ENCODE measurements at places on chromosomes 11 and 22. TPM values are rescaled to one million over a fixed set of nuclear protein-coding genes. Genes with fewer than 3 reads are reported as not detected.
A peak's percentile ranks its signal among the peaks of the same experiment; 100 is the strongest.

DNA sequence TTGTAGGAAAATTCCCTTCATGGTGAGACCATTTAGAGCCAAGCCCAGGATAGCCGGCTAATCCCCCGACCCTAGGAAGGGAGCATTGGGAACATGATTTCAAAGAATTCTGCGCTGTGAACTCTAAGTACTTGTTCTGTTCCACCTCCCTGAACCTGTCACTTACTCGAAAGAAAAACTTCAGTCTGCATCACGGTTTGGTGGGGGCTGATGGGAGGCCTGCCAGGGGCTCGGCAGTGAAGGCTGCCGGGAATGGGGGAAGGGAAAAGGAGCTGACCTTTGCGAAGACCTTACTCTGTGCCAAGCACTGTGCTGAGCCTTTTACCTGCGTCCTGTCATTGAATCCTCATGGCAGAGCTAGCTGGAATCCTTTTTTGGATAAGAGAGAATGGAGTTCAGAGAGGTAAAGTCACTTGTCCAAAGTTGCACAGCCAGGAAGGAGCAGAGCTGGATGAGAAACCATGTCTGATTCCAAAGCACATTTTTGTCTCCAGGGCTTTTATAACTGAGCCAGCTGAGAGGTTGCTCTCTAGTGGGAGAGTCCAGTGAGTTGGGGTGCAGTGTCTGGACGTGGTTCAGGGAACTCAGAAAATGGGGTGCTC lies 15.4 kb downstream of the RASD2 start:
- no peak for DNase-seq

- no peak for DNase-seq
Measured at GRCh38 chr22:41699264-41700107, at the start of gene MEI1. TSS of gene MEI1 (plus strand) at chr22:41699503. CDS start at chr22:41699539, 36 bp downstream.

- DNase-seq, result no peak
Measured at GRCh38 chr11:114180301-114181055, 115.7 kb upstream of the NNMT start.

Gene POTEH
- not detected for total RNA-seq

DNA sequence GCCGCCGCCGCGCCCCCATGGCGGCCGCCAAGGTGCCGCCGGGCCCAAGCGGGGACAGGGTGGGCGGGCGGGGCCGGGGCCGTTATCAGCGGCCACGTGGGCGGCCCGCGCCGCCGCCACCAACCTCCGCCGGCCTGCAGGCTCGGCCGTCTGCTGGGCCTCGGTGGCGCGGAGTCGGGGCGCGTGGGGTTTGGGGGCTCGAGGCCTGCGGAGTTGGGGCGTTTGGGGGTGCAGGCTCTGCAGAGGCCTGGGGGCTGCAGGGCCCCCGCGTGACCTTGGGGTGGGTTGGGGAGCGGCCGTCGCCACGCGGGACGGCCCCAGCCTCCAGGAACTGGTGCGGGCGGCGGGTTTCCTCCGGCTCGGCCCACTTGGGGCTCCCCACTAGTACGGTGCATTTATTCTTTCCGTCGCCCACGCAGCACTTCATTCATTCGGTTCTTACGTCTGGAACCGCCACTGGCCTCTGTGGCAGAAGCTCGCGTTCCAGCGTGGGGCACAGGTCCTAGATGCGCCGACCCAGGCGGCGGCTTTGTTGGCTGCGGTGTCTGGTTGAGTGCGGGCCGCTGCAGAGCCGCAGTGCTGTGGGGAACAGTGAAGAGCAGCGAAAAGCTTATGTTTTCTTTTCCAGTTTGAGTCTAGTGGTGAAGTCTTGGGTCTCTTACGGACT lies 740 bp upstream of the TRMT2A start:
- peak; percentile 35 for DNase-seq

DNA sequence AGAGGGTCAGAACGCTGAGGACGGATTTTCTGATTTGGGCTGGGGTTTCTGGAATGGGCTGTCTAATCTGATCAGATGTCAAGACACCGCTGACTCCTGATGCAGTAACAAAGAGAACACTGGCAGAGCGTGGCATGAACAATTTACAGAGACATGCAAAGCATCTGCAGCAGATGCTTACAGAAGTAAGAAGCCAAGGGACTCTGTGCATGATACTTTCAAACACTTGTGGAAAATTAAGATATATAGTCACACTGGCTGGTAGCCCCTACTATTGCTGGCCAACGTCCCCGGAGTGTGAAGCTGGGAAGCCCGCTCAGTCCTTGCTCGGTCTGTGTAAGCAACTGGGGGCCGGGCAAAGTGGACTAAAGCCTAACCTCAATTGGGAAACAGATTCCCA lies 903.7 kb downstream of the BRD1 start:
- DNase-seq, result no peak

DNA sequence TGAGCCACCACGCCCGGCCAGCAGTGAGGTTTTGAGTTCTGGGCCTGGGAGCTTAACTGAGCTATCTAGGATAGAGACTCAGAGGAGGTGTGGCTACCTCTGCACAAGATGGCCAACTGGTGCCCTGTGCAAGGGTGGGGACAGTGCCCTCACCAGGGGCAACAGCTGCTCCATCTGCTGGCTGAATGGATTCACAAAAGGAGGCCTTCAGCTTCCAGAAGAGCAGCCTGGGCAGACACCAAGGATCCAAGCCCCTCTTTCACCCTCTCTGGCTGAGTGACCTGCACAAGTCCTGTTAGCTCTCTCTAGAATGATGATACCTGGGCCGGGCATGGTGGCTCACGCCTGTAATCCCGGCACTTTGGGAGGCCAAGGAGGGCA lies 33.5 kb upstream of the BAIAP2L2 start:
- DNase-seq, result no peak

Gene CALCA
- total RNA-seq, result not detected

GRCh38 chr11:31955838-31956237 lies 135.0 kb upstream of the RCN1 start:
- DNase-seq, result no peak

DNA sequence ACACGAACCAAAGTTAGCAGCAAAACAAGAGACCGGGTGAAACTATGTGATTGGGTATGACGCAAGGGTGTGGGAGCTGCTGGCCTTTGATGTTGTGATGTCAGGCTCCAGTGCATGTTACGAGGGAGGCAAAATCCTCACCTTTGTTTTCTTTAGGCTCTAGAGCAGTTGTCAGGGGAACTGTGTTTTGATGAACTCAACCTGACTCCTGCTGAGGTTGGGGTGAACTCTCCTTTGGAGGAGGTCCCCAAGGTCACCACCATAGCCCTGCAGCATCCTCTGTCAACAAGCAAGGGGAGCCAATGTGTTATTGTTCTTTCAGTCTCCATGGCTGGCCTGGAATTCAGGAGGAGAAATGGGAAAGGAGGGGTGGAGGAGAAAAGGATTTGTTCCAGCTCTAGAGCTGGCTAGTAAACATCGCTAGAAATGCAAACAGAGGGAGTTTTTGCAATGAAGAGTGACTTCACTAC lies 33.8 kb downstream of the RASSF10 start:
- no peak for DNase-seq

Gene FXYD6
- not detected for total RNA-seq

- DNase-seq, result no peak
Measured at GRCh38 chr11:30917266-30917665, 331.1 kb upstream of the MPPED2 start.

Gene MPPED2
- total RNA-seq, result not detected

Gene ESAM
- total RNA-seq, result not detected

Gene FAM180B
- total RNA-seq, result not detected

Gene NLRX1
- total RNA-seq, result 12.9 TPM

Gene MB
- 6.3 TPM for total RNA-seq

- DNase-seq, result no peak
Measured at GRCh38 chr11:122304306-122304705, 188.3 kb upstream of the BLID start.

DNA sequence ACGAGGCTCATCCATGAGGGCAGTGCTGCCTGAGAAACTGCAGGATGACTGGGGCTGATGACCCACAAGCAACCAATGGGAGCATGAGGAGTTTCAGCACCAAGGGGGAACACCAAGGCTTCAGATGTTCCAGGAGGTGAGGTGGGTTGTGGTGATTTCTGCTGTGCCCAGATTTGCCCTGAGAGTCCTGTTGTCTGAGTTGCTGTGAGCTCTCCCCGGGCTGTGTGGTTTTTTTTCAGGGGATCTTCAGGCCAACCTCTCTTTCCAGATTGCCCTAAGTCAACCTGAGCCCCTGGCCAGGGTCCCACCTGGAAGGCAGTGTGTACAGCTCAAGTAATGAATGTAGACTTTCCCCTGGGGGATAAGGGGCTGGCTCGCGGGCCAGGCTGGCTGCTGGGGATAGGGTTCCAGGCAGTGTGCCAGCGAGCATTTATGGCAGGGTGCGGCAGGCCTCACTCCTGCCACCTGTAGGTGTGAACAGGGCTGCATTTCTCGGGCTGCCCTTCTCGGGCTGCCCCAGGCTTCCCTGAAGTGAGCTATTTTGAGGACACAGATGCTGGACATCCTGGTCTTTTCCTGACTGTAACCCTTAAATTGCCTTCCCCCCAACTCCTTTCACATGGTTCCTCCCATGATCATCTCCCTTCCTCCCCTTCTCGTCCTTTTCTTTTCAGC lies 9.8 kb downstream of the SLC22A6 start:
- DNase-seq, result peak; percentile 63

Gene HPS4
- 13.0 TPM for total RNA-seq

DNA sequence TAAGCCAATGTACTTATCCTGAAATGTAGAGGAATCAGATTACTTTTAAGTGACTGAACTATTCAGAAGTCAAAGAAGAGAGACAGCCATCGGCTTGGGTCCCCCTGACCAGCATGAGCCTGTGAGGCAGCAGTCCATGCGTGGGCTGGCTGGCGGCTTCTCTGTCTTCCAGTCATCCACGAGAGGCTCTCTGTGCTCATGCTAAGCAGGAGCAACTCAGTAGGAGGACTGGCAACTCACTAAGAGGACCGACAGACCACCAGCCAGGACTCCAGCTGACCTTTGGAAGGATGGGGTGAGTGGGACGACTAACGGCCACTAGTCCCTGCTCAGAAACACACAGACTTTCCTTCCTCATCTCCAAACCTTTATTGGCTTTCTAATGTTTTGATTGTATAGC lies 43.6 kb downstream of the ARFGAP3 start:
- no peak for DNase-seq

Gene P2RX3
- not detected for total RNA-seq

DNA sequence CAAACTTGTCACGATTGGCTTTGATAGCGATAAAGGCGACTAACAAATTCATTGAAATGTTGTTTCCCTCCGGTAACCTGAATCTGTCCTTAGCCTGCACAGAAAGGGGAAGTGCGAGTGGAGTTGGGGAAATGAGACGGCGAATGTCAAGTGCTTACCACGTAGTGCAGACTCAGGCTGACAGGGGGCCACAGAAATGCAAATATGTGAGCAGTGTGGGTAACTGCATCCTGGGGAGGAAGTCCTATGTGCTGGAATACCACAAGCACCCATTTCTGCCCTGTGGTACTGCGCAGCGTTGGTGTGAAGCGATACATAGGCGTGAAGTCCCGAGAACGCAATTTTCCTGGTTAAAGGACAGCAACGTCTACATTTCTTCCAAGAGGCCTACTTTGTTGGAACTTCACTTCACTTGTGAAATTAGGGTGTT lies 869 bp upstream of the EIF4ENIF1 start:
- peak; percentile 52 for DNase-seq
